Stimulated activated CD8-positive, alpha-beta memory T cell treated with anti-CD3 and anti-CD28 coated beads, Interleukin-15, amount 100 ng/mL, for 4 hours (primary cell): ENCODE measurements at places on chromosomes 12 and 14.

DNA sequence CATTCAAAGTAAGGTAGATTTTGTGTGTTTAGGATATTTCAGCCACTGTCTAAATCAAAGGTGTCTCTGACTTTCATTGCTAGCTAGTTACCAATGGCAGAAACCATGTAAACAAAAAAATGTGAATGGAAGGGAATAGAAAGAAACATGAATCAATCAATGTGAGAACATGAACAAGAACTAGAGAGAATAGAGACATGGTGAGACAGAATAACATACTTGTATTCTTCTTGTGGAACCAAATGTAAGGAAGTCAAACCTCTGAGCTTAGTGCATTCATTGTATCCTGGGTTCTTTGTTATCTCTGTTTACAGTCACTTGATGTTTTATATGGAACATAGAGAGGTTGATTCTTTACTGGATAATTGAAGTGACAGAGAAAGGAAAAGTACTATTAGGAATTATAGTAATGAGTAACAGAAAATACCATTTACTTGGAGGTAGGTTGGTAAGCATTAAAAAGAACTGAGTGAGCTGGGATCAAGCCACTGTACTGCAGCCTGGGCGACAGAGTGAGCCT lies 2.6 kb upstream of the WNK1 start:
- no peak for DNase-seq

DNA sequence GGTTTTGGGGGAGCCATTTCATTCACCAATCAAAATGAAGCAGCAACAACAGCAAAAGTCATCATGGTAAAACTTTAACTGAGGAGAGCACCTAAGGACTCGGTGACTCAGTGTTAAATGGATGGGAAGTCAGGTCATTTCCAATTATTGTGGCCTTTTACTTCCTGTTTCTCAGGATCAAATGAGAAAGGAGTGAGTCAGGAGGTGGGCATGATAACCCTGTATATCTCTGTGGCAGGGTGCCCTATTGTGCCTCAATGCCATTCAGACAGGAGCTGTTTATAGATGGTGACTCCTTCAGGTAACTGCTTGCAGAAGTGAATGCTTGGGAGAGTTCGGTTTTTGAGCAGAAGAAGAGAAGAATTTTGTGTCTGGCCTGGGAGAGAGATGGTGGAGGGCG lies 135.5 kb upstream of the CPM start:
- DNase-seq = no peak

DNA sequence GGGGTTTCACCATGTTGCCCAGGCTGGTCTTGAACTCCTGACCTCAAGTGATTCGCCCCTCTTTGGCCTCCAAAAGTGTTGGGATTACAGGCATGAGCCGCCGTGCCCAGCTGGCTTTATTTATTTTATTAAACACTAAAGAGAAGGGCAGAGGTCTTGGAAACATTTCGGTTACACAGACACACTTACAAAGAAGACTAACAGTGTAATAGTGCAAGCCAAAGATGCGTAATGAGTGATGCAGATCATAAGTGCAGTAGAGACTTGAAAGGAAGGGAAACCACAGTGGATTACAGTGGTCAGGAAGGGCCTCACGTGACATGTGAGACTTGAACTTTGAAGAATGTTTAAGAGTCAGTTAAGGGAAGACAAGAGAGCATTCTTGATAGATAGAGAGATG lies 33.9 kb upstream of the CDK17 start:
- peak; percentile 64 for DNase-seq

- DNase-seq = no peak
Measured at GRCh38 chr12:20011200-20011599, 357.1 kb upstream of the PDE3A start.

DNA sequence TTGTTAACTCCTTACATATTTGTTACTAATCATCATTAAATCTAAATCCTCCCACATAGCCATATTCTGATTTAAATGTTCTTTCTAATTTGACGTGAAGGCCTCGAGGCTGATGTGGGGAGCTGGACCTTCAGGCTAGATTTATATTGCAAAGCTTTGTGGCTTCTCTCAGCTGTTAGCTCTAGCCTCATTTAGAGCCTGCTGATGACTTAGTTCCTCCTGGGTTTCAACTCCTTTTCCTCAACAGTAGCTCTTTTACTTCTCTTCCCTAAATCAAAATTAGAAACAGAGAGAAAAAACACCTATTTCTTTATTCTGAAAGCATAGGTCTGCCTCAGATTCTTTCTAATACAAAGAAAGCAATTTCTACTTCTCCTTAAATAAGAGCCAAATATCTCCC lies 477.5 kb upstream of the CCDC196 start:
- DNase-seq = no peak

GRCh38 chr14:69828354-69828753 lies 31.3 kb upstream of the SLC10A1 start:
- DNase-seq = no peak

DNA sequence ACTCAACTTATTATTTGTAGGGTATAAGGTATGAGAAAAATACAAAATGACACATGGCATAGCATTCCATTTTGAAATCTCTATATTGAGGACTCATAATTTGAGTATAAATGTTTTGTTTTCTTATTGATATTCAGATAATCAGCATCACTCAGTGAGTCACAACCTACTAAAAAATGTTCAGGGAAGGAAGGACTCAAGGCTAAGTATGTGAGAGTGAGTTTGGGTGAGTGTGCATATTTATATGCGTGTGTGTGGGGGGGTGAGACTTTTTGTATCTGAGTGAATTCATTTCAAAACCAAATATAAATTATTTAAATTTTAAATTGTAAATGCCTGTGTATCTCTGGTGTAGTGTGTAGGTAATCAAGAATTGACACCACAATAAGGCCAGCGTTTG lies 87.8 kb upstream of the PRKD1 start:
- DNase-seq = no peak

DNA sequence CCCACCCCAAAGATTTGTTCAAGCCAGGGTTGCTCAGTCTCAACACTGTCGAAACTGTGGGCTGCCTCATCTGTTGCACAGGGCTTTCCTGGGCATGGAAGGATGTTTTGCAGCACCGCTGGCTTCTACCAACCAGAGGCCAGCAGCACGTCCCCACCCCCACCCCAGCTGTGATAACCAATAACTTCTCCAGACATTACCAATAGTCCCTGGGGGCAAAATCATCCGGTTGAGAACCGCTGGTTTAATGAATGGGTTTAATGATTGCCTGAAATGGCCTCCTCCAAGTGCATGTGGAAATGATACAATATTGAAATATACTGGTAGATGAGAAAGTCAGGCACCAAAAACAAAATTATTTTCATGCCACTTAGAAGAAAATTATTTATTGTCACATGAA lies 44.5 kb downstream of the RIMBP2 start:
- no peak for DNase-seq

GRCh38 chr12:28177461-28177860 lies 12.8 kb upstream of the CCDC91 start:
- no peak for DNase-seq

GRCh38 chr14:67984274-67984673 lies 164.7 kb downstream of the RAD51B start:
- no peak for DNase-seq

- no peak for DNase-seq
Measured at GRCh38 chr14:102049258-102050025, 37.4 kb downstream of the HSP90AA1 start.

DNA sequence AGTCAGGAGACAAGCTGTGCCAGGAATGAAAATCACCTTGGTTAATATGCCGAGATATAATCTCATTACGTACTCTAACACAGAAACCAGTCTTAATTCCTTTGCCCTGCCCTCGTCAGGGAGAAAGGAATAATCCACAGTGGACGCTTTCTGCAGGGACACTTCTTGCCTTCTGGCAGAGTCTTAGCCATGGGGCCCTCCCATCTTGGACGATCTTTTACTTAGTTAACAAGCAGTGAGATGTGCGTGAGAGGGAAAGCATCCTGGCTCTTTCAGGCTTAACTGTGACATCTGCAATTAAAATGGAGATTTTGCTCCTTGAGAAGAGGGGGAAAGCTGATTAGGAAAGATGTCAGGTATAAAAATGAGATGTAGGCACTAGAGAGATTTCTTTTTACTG lies 246.4 kb downstream of the TMEM132C start:
- no peak for DNase-seq

DNA sequence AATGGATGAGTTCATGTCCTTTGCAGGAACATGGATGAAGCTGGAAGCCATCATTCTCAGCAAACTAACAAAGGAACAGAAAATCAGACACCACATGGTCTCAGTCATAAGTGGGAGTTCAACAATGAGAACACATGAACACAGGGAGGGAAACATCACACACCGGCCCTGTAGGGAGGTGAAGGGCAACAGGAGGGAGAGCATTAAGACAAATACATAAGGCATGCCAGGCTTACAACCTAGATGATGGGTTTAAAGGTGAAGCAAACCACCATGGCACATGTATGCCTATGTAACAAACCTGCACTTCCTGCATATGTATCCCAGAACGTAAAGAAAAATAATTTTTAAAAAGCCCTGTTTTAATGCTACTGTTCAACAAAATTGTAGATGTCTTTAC lies 914.2 kb upstream of the ATXN7L3B start:
- no peak for DNase-seq

DNA sequence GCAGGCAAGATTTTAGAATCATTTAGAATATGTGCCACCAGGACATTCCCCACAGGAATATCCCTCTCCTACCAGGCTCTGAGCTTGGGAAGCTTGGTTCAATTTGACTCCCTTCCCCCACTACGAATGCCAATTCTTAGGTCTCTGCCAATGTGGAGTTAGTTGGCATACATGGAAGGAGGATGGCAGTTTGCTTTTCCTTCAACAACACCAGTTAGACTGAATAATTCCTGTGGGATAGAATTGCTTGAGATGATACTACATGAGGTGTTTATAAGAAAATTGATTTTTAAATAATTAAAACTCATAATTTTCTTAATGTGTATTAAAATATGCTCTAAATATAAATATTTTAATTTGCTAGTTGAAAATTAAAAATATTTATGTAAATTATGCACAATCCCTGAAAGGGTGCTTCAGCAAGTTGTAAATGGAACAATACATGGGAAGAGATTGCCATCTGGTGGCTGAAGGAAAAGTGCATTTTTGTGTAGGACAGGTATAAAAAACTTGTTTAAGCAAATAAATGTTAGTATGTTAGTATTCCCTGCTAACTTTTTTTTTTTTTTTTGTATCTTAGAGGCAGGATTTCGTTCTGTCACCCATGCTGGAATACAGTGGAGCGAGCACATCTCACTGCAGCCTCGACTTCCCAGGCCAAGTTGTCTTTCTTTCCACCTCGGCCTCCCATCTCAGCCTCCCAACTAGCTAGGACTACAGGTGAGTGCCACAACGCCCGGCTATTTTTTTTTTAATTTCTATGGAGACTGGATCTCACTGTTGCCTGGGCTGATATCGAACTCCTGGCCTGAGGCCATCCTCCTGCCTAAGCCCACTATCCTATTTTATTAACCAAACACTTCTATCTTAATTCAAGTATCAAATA lies 25.8 kb upstream of the STRAP start:
- DNase-seq = peak; percentile 13

DNA sequence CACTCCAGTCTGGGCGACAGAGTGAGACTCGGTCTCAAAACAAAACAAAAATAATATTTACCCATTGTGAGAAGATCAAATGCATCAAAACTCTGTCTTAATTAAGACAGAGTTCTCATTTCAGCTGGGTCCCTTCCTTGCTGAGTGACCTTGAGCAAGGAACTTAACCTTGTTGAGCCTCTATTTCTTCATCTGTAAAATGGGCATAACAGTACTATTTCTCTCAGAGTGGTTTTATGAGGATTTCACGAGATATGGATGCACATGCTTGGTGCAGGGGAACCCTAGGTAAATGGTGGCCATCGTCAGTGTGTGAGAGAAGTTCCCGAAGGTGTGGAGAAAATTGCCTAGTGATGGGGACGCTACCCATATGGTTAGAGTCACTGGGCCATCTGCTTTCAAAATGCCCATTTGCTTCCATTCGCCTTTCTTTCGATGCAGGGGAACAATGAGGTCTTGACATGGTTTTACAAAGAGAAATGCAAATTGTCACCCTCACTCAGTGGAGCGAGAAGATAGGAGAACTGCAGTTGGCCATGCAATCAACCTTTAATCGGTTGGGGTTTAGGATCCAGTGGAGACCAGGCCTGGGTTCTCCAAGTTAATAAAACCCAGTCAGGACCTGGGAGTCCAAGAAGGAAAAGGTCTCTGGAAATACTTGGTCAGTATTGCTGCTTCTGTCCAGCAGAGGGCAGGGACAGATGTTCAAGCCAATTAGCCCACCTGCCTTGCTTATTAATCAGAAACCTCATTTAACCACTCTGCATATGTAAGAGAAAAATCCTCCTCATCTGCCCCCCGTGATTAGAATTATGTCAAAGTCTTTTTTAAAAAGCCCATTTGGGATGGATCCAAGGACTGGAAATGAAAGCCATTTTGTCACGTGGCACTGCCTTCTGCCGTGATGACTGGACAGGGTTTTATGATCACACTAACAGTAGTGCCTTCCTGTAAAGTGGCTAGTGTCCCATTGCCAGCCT lies 37.2 kb downstream of the CFAP251 start:
- no peak for DNase-seq

DNA sequence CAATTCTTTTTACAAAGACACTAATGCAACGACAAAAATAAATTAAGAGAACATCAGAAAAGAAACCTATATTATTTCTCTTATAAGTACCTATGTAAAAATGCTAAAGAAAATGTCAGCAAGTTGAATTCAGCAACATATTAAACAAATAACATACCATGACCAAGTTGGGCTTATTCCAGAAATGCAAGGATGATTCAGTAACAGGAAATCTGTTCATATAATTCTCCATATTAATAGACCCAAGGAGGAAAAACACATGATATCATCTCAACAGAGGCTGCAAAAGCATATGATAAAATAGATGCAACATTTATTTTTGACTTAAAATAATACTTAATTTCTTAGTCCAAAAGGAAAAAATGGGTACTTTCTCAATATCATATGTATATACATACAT lies 25.1 kb upstream of the GPHB5 start:
- DNase-seq = no peak

DNA sequence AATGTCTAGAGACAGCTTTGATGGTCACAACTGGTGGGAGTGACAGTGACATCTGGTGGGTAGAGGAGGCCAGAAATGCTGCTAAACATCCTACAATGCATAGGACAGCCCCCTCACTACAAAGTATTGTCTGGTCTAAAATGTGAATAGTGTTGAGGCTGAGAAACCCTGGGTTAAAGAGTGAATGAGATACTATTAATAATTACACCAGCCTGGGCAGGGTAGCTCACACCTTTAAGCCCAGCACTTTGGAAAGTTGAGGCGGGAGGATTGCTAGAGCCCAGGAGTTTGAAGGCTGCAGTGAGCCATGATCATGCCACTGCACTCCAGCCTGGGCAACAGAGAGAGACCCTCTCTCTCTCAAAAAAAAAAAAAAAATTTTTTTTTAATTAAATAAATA lies 11.1 kb downstream of the SVOP start:
- no peak for DNase-seq
